ENCODE measurements at places on chromosomes 6 and 20.

GRCh38 chr6:16921399-16922110 lies 160.3 kb upstream of the ATXN1 start:
- no peak for DNase-seq

DNA sequence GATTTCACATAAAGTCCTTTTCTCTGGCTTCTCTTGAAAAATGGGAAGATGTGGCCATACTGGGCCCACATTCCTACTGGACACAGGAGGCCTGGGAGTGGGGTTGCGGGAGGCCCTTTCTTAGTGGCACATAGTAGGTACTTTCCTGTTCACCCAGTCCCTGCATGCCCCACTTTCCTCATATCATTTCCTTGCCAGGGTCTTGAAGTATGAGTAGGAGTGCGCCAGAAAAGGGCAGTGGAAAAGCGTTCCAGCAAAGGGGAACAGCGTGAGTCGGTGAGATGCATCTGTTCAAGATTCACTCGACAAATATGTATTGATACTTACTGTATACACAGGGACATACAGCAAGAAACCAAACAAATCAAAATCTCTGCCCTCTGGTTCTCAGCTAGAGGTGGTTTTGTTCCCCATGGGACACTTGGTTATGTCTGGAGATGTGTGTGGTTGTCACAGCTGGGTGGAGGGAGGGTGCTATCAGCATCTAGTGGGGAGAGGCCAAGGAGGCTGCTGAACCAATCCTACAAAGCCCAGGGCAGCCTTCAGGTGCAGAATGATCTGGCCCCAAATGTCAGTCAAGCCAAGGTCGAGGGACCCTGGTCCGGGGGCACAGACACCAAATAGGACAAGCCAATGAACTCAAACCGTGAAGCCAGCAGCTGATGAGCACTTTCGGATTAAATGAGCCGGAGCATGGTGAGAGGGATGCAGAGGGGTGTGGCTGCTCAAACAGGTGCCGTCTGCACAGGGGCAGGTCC lies 151.4 kb downstream of the CEBPB start:
- DNase-seq = no peak

- peak; percentile 71 for DNase-seq
Measured at GRCh38 chr6:35522660-35523658, 10.3 kb upstream of the TULP1 start.

DNA sequence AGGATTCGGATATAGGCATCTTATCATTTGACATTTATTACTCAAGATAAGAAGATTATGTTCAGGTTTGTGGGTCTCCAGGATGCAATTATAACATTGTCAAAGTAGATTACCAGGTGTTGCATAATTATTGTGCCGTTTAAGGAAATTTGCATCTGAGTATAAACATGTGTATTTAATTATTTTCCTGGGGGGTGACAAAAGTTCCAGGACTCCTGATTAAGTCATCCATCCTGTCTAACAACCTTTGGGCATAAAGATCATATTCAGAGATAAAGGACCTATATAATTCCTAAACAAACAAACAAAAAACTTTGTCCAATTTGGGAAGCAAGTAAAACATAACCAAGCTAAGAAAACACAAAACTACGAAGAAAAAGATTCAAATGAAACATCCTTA lies 3.3 kb upstream of the PPP1R14C start:
- no peak for DNase-seq

- DNase-seq = no peak
Measured at GRCh38 chr6:146693342-146693741, 94.6 kb downstream of the ADGB start.

- DNase-seq = peak; percentile 31
Measured at GRCh38 chr20:63344616-63345327, 16.4 kb downstream of the CHRNA4 start.

DNA sequence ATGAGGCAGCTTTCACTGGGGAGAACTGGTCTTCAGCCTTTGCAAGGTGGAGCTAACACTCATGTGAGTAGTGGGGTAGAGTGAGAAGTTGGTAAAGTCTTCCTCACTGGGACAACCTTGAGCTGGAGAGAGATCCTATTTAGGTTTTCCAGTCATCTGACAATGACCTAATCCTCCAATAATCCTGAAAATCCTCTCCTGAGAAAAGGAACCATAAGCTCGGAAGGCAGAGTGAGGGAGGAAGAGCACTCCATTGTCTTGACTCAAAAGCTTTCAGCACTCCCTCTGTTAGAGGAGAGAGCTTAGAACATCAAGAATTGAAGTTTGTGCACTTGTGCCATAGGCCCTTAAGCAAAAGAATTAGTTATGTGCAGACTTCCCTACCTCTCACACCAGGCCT lies 77.8 kb downstream of the TRAM2 start:
- DNase-seq = no peak

DNA sequence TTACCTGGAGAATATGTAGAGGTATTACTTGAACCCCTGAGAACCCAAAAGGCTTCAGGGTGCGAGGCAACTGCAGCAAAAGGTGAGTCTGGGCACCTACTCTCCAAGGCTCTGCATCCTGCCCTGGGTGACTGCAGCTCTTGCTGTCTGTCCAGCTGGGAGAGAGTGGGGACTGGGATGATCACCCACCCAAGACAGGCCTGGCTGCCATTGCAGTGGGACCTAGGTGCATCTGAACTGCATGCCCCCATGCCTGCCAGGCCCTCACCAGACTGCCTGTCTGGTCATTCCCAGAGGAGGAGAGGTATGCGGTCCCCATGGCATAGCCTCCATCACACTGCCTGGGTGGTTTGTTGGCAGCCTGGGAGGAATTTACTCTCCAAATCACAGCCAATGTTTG lies 563.9 kb downstream of the TFAP2A start:
- no peak for DNase-seq

DNA sequence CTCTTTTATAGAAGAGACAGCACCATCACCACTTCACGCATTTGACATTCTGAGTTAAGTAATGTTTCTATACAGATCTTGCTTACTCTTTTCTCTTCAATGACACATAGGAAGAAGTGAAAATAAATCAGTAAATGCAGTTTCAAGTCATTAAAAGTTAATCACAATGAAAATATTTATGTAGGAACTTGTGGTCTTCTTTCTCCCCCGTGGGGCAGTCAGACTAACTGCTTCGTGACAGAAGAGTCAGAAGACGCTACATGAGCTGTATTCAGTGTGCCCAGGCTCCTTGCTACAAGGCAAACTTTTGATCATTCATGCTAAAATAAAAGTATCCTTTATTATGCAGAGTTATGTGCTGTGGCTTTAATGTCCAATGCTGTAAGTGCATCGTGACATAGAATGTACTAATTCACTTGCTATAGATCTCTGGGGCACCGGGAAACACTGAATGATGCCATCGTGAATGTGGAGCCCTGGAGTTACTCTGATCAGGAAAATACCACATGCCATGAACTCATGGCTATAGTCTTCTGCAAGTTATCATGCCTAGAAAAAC lies 117.8 kb upstream of the TRAF3IP2 start:
- peak; percentile 44 for DNase-seq

GRCh38 chr6:155327326-155328073 lies 13.2 kb upstream of the TFB1M start:
- peak; percentile 86 for DNase-seq

DNA sequence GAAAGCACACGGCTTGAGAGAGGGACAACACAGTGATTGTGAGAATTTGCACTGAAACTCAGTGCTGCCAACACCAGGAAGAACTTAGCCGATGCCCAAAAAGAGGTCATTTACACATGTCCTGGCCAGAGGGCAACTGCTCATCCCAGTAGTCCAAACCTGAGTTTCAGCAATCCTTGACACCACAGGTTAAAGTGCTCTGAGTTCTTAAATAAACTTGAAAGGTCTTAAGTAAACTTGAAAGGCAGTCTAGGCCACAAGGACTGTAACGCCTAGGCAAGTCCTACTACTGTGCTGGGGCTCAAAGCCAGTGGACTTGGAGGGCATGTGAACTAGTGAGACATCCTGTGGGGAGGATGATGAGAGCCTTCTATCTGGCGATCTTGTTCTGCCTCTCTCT lies 14.1 kb downstream of the SNX14 start:
- no peak for DNase-seq

GRCh38 chr20:58566981-58567380 lies 51.8 kb upstream of the APCDD1L start:
- DNase-seq = no peak

- no peak for DNase-seq
Measured at GRCh38 chr20:38286586-38287531, 17.1 kb upstream of the BPI start.

GRCh38 chr6:35552285-35552917 lies 39.7 kb upstream of the TULP1 start:
- DNase-seq = no peak

DNA sequence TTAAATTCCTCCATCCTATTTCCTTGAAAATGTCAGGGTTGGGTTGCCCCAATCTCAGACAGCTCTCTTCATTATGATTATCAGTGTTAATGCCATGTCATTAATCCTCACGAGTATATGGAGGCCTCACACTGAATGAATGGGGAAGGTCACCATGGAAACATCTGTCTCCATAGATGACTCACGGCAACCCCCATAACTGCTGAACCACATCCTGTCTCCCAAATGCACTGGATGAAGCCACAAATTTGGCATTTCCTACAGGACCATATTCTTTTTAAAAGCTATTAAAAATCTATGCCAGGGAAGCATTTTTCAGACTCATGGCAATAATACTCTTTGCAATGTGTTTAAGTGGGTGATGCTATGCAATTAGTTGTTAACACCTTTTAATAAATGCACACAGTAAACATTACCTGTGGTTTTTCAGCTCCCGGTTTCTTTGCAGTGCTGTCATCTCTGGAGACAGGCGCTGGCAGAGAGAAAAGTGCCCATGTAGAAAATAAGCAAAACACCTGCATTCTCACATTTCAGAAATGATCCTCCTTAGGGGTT lies 80.1 kb upstream of the PTPRK start:
- peak; percentile 94 for DNase-seq

DNA sequence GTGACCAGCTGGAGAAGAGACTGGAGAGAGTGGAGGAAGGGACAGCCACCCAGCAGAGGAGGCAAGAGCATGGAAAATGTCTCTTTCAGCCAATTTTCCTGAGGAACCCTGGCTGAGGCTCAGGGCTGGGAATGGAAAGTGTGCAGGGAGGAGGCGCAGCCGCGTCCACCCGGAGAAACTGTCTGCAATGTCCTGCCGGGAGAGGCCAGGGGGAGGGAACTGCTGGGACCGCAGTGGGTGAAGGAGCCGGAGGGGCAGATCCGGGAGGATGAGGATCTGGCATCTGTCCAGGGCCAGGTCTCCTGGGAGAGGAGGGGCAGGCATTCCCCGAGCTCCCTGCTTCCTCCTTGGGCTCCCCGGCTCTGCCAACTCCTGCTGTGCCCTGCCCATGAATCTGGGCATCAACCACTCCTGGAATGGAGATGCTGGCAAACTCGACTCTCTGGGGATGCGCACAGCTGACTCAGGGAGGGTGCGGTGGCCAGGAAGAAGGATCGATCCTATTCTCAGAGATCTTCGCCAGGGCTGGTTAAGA lies 17.4 kb upstream of the HM13 start:
- peak; percentile 40 for DNase-seq
